ENCODE measurements at places on chromosomes 7 and 10.

DNA sequence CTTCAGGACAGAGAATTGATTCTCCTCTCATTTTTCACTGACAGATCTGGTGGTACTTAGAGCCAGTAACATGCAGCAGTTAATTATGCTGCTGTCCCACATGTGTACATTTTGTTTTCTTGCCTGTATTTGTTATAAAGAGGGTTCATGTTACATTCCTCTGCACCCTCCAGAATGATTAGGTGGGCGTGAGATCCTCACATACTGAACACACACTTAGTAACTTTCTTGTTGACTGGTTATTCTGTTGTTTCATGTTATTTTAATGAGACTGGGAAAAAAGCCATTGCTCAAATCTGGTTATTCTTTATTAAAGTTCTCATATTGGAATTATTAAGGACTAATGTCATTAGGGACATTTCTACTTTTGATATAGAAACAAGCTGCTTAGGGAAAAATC is 409.1 kb downstream of the SDK1 start:
- no peak for DNase-seq

DNA sequence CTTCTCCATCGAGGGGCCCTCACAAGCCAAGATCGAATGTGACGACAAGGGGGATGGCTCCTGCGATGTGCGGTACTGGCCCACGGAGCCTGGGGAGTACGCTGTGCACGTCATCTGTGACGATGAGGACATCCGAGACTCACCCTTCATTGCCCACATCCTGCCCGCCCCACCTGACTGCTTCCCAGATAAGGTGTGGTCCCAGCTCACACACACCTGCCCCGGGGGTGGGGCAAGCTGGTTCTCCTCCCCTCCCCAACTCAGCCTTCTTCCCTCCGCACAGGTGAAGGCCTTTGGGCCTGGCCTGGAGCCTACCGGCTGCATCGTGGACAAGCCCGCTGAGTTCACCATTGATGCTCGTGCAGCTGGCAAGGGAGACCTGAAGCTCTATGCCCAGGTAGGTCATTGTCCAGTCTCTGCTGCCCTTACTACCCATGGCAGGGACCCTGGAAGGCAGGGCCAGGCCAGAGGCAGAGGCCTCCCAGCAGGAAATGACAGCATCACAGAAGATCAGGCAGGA is 11.0 kb downstream of the FLNC start:
- no peak for DNase-seq

GRCh38 chr10:44958196-44958897 is 1.3 kb upstream of the RASSF4 start:
- no peak for DNase-seq

DNA sequence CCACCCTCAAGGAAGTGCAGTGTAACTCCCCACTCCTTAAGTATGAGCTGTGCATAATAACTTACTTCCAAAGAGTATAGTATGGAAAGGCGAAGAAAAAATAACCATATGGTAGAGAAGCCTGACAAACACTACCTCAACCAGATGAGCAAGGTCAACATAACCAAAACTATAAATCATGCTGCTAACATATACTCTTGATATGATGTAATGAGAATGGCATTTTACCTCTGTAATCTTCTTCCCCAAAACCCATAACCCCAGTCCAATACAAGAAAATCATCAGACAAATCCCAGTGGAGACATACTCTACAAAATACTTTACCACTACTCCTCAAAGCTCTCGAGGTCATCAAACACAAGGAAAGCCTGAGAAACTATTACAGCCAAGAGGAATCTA is 15.8 kb downstream of the OSBPL3 start:
- no peak for DNase-seq

DNA sequence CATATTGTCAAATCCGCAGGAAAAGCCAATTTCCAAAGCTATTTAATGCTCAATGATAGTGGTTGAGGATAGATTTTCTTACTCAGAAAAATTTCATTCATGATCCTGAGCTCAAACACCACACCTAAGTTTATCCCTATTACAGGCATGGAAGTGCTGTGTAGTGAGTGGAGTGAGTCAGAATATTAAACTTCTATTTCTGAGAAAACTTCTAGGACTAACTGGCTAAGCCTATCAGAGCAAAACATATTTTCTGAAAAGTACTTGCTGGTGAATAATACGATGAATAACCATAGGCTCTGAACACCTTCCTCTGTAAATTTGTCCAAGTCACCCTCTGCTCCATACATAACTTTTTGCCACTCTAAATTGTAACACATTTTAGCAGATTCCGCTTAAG is 221.5 kb downstream of the SUGCT start:
- no peak for DNase-seq

- peak; percentile 61 for DNase-seq
These were observed 2.1 kb downstream of the GLCCI1 start for GRCh38 chr7:7970531-7971307.

DNA sequence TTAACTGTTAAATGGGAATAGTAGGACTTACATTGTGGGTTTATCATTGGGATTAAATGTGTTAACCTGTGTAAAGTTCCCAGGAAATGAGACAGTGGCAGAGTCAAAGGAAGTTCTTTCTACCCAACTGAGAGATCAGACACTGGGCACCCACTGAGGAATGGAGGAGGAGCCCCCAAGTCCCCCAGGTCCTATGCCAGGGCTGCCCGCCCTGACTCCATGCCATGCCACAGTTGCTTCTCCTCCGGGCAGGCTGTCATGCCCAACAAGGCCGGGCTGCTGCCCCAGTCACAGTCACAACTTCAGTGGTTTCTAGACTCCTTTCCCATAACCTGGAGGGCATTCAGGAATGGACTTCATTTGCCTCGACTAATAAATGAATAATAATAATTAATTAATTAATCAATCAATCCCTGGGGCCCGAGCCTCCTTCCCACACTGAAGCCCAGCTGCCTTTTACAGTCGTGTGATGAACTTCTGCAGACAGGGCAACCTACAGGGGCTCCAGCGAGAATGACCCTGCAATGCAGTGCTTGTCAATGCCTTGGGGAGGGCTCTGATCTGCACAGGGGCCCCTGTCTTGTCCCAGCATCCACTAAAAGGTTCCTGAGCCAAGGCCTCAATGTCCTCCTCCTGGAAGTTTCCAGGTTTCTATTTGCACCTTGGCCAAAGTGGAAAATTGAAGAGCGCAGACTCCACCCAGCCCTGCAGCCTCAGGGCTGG is 32.4 kb downstream of the DRGX start:
- no peak for DNase-seq

- DNase-seq, result peak; percentile 34
These were observed 278.0 kb upstream of the KLF14 start for GRCh38 chr7:131011976-131012375.

DNA sequence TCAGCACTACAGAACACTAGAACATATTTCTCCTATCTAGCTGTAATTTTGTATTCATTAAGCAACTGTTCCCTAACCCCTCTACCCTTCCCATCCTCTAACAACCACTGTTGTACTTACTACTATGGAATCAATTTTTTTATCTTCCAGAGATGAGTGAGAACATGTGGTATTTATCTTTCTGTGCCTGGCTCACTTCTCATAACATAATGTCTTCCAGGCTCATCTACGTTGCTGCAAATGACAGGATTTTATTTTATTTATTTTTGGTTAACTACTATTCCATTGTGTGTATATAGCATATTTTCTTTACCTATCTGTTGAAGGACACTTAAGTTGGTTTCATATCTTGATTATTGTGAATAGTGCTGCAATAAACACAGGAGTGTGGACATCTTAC is 200.9 kb upstream of the CHRM2 start:
- no peak for DNase-seq

- no peak for DNase-seq
These were observed 289.7 kb upstream of the TMEM229A start for GRCh38 chr7:124322561-124322960.

Data from NB4 (cell line).